MCF 10A (cell line): ENCODE measurements at places on chromosomes 6 and 20.

DNA sequence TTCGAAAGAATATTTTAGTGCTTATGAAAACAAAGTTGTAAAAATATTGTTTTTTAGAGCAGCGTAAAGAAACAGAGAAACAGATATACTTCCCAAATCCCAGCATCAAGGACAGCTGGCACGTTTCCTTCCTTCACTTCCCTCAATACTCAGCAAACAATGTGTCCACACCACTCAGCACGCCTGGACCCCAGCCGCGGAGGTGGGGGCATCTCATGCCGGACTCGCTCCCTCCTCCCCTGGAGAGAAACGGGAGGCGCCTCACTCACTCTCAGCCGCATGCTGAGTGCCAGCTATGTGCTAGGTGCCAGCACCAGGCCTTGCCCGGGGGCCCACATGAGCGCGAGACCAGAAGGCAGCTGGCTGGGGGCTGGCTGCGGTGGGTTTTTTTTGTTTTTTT is 34.7 kb downstream of the SLC2A4RG start:
- DNase-seq: no peak

DNA sequence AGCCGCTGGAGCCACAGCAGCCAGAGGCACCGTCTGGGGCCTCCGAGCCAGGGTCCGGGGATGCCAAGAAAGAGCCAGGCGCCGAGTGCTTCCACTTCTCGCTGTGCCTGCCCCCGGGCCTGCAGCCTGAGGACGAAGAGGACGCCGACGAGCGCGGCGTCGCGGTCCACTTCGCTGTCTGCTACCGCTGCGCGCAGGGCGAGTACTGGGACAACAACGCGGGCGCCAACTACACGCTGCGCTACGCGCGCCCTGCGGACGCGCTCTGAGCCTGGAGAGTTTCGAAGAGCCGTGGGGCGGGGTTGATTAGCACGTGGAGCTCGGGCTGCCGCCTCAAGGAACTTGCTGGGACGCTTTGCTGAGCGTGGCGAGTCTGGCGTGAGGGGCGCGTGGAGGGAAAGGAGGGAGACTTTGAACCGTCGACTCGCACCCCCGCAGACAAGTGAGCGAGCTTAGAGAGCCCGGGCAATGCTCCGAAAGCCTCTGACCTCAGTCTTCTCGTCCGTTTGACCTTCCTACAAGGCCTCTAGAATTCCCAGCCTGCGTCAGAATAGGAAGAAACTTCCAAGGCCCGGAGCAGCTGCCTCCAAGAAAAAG is 1.3 kb downstream of the PPP1R3G start:
- DNase-seq: no peak

DNA sequence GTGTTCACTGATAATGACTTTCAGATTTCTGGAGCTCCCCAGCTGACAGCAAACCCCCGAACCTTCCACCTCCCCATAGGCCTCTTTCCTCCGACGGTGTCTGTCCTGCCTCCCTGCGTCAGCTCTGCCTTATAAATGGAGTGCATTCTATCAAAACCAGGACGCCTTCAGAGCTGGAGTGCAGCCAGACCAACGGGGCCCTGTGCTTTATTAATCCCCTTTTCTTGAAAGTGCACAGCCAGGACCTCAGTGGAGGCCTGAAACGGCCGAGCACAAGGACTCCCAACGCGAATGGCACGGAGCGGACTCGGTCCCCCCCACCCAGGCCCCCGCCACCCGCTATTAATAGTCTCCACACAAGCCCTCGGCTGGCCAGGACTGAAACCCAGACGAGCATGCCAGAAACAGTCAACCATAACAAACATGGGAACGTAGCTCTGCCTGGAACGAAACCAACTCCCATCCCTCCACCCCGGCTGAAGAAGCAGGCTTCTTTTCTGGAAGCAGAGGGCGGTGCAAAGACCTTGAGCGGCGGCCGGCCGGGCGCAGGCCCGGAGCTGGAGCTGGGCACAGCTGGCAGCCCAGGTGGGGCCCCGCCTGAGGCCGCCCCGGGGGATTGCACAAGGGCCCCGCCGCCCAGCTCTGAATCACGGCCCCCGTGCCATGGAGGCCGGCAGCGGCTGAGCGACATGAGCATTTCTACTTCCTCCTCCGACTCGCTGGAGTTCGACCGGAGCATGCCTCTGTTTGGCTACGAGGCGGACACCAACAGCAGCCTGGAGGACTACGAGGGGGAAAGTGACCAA is 42.3 kb upstream of the NAA20 start:
- DNase-seq: peak; percentile 95

DNA sequence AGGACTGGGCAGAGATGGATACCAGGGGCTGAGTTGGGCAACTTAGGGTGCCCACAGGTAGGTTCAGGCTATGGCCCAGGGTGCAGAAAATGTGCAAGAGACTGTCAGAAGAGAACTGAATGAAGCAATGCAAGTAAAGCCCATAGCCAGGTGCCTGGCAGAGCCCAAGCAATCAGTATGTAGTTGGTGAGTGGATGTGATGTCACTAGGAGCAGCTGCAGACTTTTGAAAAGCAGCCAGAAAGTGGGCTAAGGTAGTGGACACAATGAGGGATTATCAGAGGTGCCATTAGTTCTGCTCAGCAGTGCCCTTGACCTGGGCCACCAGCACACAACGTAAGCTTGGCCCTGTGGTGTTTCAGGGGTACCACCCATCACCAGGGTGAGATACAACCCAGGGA is 135.3 kb downstream of the SOBP start:
- no peak for DNase-seq

DNA sequence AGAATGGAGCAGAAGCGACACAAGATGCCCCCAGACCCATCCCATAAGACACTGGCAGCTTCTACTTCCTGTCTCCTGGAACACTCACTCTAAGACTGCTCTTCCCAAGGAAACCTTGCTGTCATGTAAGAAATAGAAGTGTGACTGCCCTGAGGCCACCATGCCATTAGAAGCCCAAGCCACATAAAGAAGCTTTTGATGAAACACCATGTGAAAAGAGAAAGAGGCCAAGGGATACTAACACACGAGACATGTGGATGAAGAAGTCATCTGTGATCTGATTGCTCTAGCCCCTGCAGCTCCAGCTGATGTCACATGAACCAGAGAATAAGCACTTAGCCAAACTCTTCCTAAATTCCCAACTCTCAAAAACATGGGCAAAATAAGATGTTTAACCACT is 117.9 kb upstream of the PCSK2 start:
- no peak for DNase-seq

GRCh38 chr6:147248859-147249258 is 44.6 kb downstream of the STXBP5 start:
- no peak for DNase-seq

GRCh38 chr6:159640722-159641482 is 52.1 kb downstream of the SOD2 start:
- DNase-seq: no peak

DNA sequence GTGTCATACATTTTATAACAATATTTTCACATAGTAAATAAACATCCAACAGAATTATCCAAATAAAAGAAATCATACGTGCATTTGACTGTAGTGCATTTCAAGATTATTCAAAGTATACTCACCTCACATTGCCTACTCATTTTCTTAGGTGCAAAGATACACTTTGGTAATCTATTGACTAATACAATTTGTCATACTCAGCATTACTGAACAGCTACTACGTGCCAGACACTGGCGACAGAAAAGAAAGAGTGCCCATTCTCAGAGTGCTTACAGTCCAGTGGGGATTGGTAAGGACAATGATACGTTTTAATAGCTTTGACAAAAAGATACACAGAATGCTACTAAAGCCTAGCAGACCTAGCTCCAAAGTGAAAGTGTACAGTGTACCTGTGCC is 42.0 kb downstream of the FBXL4 start:
- no peak for DNase-seq

GRCh38 chr6:148166339-148166968 is 176.2 kb upstream of the SASH1 start:
- DNase-seq: peak; percentile 71

GRCh38 chr20:23147964-23148730 is 62.0 kb upstream of the CD93 start:
- peak; percentile 80 for DNase-seq

DNA sequence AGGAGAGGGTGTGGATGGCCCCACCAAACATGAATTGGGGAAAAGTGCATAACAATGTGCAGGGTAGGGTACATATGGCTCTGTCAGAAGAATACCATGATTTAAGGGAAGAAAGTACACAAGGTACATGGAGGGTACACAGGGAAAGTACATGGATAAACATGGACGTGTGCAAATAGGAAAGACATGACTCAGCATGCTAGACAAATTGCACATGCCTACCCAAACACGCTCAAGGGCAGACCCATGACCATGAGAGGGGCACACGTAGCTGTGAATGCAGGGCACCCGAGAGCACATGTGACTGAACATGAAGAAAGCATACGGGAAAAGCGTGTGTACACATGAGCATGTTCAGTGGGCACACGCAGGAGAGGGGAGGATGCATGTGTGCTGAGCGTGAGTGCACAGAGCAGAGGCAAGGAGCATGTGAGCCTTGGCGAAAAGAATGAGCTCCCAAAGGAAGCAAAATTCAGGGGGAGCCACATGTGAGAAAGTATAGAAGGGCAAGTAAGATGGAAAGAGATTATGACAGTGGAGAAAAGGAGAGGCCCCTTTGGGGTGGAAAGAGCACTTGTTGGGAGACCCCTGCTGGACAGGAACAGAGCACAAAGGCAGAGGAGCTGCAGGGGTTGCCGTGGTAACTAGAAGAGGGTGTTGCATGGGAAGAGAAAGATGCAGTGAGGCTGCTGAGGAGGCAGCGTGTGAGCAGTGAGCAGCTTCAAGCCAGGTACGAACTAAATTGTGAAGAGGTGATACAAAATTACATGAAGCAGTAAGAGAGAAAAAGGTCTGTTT is 17.8 kb downstream of the OR2H2 start:
- DNase-seq: peak; percentile 14

DNA sequence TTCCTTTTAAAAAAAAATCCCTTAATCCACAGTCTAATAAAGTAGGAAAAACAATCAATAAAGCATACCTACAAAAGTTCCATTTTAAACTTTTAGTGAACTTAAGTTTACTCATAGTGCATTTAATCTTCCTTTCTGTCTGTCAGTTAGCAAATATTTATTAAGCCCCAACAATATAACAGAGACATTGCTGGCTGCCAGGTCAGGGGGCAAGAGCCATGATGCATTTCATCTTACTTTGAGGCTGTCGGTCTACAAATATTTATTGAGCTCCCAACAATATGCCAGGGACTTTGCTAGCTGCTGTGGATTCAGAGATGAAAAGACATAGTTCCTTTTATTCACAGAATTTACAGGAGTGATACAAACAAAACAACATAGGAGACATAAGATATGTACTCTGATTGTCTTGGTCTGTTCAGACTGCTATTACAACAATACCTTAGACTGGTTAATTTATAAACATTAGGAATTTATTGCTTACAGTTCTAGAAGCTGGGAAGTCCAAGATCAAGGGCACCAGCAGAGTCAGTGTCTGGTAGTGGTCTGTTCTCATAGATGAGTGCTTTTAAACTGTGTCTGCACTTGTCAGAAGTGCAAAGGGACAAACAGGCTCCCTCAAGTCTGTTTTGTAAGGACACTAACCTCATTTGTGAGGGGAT is 118.6 kb downstream of the PLCB1 start:
- DNase-seq: no peak

DNA sequence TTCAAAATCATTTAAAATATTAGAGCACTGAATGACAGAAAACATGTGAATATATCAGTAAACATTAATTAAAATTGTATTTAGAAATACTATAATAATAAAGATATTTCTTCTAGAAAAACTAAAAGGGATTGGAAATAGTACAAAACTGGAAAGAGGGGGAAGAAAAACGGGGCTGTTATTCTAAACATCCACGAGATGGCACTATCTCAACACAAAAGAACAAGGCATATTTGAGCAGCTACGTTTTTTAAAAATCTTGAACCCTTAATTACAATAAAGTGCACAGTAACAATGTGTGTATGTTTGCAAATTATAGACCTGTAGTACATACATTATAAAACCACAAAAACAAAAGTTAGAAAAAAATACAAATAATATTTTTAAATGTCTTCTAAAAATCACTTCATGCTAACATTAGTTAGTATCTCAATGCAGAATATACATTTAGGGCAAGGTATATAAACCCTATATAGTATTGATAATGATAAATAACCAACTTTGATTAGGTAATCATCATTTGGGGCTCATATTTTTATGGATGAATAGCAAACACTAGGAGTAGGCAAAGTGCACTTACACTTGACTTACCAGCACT is 42.5 kb upstream of the PNISR start:
- peak; percentile 41 for DNase-seq

DNA sequence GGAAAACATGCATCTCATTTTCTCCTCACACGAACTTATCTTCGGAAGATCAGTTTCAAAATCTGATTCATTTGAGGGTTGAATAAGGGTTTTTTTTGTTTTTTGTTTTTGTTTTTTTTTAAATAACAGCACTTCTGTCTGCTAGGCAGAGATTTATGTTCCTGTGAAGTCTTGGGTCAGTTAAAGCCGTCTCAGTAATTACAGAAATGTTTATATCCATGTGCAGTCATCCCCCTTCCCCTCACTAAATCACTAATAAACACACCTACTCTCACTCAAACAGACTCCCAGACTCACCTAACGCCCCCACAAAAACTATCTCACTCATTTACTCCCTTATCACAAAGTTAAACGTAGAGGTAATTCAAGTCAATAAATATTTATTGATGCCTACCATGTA is 214.2 kb upstream of the SUPT3H start:
- DNase-seq: no peak

DNA sequence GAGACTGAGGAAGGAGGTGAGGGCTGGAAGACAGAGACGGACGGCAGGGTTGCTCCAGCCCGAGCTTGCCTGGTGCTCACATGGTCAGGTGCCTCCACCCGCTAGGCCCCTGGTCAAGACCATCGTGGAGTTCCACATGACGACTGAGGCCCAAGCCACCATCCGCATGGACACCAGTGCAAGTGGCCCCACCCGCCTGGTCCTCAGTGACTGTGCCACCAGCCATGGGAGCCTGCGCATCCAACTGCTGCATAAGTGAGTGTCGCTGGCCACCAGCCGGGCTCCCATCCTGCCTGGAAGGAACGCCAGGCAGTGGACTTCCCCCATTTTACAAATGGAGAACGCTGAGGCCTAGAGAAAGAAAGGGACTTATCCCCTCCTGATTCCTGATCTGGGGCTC is 7.8 kb downstream of the BPIFB1 start:
- no peak for DNase-seq

DNA sequence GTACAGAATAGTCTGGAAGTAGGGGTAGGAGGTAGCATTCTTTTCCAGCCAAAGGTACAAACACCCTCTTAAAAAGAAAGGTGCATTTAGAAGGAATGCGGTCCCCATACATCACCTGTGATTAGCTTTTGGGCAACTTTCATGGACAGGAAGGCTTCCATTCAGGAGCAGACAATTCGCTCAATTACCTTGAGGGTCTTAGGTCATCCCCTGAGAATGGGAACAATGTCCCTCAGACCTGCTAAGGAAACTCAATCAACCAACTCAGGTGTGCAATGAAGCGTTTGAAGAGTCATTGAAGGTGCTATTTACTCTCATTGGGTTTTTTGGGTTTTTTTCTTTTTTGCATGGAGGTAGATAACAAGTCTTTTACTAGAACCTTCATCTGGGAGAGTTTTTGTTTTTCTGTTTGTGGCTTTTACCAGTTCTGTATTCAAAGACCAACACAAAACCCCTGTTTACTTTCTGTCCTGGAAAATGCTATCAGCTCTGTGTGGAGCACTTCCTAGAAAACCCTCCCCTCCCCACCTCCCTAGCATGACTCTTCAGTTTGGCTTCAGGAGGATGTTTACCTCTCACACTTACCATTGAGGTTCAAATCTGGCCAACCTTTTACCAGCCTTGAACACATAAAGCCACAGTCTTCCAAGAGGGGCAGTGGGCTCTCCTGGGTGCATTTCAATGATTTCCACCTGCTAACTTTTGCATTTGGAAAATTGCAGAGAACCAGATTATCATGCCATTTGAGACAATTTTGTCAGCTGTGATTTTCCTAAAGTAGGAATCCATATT is 271.2 kb upstream of the PRDM1 start:
- no peak for DNase-seq

- DNase-seq: peak; percentile 13
Observed at GRCh38 chr6:135568379-135568778, 70.8 kb upstream of the AHI1 start.
